ENCODE measurements at places on chromosomes 7 and 10.

GRCh38 chr7:77276120-77276519 is 76.5 kb upstream of the FGL2 start:
- DNase-seq = no peak

DNA sequence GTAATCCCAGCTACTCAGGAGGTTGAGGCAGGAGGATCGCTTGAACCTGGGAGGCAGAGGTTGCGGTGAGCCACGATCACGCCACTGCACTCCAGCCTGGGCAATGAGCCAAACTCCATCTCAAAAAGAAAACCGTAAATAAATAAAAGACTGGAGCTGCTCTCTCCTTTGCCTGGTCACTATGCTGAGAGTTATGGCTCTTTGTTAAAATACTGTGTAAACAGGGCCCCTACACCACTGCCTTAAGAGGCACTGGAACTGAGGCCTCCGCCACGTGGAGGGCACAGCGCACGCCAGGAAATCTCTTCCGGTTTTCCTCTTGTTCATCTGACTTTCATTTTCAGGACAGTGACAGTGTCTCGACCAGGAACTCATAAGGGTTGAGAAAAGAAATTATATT is 123.3 kb downstream of the PAXIP1 start:
- no peak for DNase-seq

- no peak for DNase-seq
These were observed 46.7 kb upstream of the ZMIZ1 start for GRCh38 chr10:79021948-79022499.

DNA sequence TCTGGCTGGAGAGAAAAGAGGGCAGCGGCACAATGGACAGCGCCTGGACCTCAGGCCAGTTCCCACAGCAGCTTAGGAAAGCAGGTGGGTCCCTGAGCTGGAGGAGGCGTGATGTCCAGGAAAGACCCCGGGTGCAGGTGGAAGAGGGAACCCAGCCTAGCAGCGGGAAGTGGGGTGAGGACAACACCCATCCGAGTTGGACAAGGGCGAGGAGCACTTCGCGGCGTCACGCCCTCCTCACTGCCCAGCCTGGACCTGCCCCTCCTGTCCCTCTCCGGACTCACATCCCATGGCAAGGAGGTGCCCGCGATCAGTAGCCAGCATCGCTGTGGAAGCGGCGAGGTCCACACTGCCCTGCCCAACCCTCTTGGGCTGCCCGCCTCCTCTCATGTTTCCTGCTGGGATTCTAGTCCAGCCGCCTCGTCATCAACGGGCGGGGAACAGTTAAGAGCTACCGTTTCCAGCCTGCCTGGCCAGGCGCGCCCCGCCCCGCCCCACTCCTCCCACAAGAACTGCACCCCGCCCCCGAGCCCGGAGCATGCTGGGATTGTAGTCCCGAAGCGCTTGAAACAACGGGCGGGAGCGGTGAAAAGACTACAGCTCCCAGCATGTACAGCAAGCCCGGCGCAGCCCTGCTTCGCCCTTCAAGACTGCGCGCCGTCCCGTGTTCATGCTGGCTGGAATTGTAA is 930.6 kb upstream of the ZNF722 start:
- DNase-seq = no peak

DNA sequence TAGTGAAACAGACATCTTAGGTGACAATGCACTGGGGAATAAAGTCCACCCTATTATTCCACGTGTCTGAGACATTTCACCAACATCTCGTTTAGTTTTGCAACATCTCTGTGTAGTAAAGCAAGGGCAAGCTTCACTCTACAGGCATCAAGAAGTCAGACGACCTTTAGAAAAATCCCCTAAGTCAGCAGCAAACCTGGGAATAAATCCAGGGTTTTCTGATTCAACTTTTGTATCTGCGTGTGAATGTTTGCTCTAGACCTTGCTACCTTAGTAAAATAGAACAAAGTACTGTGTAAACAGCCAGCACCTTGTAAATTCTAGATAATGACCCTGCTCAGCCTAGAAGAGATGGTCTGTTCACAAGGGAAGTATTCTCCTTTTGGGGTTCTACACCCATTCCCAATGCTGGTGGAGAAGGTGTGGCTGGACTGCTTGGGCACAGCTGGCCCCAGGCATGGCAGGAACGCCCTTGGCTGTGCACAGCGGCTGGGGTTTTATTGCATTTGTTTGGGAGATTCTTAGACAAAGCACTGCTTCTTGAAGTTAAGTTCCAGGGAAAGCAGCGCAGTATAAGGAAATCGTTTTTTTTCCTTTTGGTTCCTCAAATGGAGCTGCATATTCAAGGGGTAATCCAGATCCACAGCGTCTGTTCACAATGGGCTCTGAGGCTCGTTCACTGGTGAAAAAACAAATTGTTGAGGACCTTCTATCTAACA is 38.3 kb upstream of the GALNTL5 start:
- no peak for DNase-seq

DNA sequence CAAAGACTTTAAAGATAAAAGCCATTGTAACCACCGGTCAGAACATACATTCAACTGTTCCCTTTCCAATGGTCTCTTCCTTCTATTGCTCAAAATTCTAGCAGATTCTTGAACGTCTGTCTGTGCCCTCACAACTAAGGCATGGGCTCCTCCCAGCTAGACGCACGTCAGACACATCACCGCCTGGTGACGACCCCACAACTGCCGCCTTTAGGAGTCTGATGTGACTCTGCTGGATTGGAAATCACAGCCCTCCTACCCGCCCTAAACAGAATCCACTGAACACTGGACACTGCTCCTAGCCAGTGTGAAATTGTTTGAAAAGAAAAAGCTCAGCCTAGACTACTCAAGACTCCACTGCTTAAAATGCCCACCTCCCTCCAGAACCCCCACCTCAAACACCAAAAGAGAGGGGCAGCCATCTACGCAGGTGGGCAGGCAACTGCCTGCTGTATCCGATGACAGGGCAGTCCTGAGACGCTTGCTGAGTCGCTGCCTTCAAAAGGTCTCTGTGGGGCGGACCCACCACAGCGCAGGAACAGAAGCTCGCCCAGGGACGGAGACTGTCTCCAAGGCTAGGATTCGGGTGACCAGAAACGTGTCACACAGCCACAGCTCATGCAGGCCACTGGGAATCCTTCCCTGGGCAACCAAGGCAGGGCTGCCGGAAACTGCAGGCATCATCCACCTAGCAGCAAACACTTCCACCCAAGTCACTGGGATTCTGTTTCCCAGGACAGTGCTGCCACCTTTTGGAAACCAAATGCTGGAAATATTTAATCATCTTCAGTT is 34.7 kb downstream of the GSDME start:
- peak; percentile 42 for DNase-seq

- no peak for DNase-seq
These were observed 18.4 kb upstream of the CCDC71L start for GRCh38 chr7:106679153-106679931.

DNA sequence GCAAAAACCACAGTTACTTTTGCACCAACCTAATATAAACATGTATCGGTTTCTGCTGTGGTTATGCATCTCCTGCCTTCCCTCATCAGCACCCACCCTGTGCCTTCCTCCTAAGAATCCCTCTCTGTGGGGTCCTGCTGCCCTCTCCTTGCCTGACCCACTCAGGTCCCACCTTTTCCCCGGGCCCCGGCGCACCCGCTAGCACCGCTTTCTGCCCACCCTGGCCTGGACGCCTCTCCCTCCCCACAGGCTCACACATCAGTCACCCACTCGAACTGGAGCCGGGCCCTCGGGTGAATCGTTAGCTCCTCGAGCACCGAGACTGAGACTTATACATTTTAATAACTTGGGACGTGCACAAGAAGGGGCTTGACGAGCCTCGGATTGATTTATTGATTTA is 110.5 kb downstream of the ADARB2 start:
- no peak for DNase-seq

- no peak for DNase-seq
These were observed 6.2 kb upstream of the BAG3 start for GRCh38 chr10:119644994-119645393.

GRCh38 chr7:40937879-40938278 is 765.0 kb downstream of the INHBA start:
- DNase-seq = no peak

GRCh38 chr10:70656489-70656888 is 15.8 kb upstream of the ADAMTS14 start:
- no peak for DNase-seq

DNA sequence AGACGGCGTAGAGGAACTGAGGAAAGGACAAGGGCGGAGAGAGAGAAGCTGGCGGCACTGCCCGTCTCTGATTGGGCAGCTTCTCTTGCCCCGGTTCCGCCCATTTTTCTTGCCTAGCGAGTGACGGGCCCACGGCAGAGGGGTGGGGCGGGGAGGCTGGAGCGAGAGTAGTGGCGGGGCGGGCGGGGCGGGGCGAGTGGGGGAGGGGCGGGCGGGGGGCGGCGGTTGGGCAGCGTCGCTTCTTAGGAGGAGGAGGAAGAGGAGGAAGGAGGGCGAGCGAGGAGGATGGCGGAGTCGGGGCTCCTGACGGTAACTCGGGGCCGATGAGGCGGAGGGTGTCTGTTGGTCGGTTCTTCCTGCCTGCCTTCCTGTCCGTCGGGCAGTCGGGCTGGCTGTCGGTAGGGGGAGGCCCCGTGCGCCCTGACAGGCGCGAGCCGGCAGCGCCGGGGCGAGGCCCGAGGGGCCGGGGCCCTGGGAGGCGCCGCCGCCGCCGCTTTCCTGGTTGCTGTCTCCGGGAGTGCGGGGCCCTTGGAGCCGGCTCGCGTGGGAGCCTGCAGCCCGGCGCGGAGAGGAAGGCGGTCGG is at the start of gene SHOC2:
TSS of gene SHOC2 (plus strand) at position 256 of the 583 bp plus-strand sequence. CDS start 44,755 bp downstream, outside the sequence.
- no peak for DNase-seq

GRCh38 chr7:30894866-30895605 is 16.6 kb upstream of the AQP1 start:
- no peak for DNase-seq

- DNase-seq = no peak
These were observed 120.7 kb downstream of the MKX start for GRCh38 chr10:27624941-27625340.

- DNase-seq = peak; percentile 87
These were observed 106.1 kb downstream of the ICA1 start for GRCh38 chr7:8155836-8156235.

Data from cerebellar cortex (tissue), 1 donor.